Naive thymus-derived CD4-positive, alpha-beta T cell (primary cell): ENCODE measurements at places on chromosomes 13 and 19. TPM values are rescaled to one million over a fixed set of nuclear protein-coding genes. Genes with fewer than 3 reads are reported as not detected.

GRIN3B gene
- not detected for total RNA-seq

TBC1D4 gene
- total RNA-seq = 12.4 and 21.7 TPM in 2 replicates

CPB2 gene
- total RNA-seq = not detected

DNA sequence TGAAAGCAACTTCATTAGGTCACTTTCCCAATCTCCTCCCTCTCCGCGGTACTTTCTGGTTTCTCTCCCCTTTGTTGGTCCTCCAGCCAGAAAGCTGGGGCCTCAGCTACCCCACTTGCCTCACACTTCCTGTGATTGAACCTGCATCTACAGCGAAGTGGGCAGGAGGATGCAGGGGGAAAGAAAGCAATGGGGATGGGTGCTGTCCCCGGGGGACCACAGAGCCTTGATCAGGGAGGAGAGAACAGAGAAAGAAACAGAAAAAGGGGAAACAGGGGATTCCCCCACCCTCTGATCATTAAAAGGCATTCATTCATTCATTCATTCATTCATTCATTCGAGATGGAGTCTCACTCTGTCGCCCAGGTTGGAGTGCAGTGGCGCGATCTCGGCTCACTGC lies 74.2 kb downstream of the TRPM4 start:
- no peaks in the 10 kb centered on the region for H3K36me3 ChIP-seq
- H3K4me1 ChIP-seq = no peaks in the 10 kb centered on the region
- H3K4me3 ChIP-seq = no peak overlapping the region
- H3K27ac ChIP-seq = no peak overlapping the region
- no peaks in the 10 kb centered on the region for H3K27me3 ChIP-seq
- no peak for DNase-seq

GRCh38 chr19:41951686-41952172 lies 7.4 kb downstream of the RABAC1 start:
- peak; percentile 78 for DNase-seq
- H3K4me1 ChIP-seq = peaks cover 15% of the 10 kb centered on the region
- no peak overlapping the region for H3K4me3 ChIP-seq
